ENCODE measurements at places on chromosomes 7 and 10.

DNA sequence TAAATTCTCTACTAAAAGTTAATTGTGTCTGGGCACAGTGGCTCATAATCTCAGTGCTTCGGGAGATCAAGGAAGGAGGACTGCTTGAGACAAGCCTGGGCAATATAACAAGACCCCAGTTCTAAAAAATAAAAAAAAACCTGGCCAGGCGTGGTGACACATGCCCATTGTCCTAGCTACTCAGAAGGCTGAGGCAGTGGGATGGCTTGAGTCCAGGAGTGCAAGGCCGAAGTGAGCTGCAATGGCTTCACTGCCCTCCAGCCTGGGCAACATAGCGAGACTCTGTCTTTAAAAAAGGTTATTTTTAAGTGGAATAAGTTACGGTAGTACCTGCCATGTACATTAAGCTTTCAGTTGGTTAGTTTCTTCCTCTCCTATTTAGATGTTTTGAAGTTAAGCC, 28.9 kb downstream of the CDK14 start:
- DNase-seq, result no peak

DNA sequence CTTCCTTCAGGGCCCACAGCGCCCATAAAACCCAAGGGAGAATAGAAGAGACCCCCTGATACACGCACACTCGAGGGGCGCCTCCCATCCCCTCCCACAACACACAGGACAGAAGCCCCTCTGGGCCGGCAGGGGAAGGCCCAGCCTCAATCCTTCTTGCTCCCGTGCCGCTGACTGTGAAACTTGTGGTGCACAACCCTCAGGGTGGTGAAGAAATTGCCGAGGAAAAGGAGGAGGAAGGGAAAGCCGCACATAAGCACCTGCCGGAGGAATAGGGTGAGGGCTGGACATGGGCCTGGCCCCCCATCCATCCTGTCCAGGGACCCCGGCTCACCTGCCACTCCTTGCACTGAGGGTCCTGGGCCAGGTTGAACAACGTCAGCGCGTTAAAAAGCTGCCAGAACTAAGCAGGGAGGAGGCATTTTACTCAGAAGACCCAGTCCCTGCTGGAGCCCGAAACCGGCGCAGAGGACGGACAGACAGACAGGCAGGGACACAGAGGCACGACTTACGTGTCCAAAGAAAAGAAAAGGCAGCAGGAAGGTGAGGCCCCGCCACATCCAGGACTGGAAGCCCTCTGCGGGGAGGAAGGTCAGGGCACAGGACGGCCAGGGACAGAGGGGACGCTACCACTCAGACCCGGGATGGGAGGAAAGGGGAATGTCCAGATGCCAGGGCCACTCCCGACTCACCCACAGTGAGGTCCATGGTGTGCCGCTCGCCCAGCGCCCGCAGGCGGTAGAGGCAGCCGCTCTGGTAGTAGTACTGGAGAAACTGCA, 7.2 kb downstream of the TMEM120A start:
- DNase-seq, result no peak

DNA sequence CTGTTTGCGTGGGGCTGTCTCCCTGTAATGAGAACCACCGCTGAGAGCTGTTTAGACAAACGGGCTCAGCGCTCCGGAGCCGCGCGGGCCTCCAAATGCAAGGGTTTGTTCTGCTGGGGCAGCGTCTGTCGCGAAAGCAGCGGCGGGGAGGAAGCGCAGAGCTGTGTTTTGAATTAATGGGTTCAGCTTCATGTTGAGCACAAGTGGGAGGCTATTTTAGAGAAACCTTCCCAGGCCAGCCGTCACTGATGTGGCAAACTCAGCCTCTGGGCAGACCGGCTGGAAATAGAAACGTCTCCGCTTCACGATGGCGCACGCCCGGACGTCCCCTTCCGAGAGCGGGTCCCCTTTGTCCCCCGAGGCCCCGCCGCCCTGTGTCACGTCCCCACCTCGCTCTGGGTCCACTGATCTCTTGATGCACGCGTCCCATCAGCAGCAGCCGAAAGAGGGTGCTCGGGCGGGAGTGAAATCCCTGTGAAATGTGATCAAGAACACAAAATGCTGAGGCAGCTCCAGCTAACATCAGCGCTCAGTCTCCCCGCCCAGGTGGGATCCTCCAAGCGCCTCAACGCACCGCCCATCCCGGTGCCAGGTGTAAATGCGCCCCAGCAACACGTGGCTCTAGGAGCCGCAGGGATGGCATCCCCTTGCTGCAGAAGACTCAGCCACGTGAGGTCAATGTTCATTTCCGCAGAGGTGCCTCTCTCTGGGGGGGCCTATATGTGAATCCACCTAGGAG, 44.9 kb downstream of the BAMBI start:
- peak; percentile 33 for DNase-seq

DNA sequence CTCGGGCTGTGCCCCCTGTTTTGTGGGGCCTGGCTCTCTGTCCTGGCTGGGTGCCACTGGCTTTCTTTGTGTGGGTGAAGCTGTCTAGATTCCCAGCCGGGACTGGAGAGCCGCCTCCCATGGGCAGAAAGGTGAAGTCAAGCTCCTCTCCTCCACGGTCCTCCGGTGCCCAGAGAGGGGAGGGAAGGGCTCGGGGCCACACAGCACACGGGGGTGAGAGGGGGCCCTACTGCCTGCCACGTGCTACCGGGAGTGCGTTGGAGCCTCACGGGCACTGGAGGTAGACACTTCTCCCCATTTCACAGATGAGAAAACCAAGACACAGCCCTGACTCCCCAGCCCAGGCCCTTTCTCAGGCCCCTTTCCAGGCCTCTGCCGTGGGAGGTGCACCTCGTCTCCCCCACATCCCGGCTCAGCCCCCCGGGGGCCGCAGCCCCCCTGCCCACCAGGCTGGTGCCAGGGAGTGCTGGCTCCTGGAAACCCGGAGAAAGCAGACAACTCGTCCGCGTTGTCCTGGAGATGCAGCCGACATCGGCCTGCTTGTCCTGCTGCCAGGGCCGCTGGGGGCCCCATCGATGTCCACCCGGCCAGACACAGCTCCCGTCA, 55.8 kb downstream of the UNCX start:
- no peak for DNase-seq

- DNase-seq, result peak; percentile 62
Measured at GRCh38 chr10:103776878-103777591, 78.3 kb downstream of the SH3PXD2A start.

DNA sequence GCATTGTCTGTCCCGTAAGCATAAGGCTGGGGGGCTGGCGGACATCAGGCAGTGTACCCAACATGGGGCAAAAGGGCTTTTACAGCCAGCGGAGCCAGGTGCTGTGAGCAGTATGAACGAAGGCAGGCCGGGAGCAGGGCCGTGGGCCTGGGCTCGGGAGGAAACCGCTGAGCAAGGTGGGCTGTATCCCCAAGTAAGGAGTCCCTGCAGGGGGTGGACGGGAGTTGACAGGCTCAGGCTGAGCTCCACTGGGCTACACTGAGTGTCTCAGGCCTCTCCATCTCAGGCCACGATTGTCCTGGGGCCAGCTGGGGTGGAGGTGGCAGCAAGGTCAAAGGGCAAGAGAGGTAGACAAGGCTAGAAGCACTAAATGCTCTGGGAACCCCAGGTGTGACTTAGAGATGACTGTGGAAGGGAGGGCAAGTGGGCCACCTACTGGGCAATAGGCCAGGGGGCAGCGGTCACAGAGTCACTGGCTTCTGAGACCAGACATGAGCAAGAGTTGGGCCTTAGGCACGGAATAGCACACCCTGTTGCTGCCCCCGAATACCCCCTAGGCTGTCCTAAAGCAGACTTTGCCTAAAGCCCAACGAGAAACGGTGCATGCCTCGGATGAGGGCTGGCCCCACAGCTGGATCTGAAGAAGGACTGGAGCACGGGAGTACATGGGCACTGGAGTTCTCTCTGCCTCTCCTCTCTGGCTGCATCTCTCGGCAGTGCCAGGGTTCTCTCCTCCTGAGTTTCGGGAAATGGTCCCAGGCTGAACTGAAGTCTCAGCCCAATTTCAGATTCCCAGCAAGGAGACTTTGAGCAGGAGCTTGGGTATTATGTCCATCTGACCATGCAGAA, 10.8 kb upstream of the RAMP3 start:
- no peak for DNase-seq

DNA sequence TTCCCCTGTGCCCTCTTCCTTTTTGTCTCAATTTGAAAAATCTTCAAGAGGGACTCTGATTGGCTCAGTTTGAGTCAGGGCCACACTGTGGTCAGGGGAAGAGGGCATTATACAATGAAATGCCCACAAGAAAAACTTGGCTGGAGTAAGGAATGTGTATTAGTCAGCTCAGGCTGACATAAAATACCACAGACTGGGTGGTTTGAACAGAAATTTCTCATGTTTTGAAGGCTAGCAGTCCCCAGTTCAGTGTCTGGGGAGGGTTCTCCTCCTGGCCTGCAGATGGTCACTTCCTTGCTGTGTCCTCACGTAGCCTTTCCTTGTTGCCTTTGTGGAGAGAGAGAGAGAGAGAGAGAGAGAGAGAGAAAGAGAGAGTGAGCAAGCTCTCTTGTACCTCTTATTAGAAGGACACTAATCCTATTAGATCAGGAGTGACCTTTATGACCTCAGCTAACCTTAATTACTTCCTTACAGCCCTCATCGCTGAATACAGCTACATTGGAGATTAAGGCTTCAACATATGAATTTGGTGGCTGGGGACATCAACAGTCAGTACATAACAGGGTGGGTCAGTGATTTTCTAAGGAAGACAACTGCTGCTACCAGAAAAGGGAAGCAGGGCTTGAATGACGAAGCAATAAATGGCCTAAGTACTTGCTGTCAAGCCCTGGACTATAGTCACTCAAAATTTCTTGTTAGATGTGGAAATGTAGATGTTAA, 25.8 kb upstream of the FAM13C start:
- peak; percentile 85 for DNase-seq

DNA sequence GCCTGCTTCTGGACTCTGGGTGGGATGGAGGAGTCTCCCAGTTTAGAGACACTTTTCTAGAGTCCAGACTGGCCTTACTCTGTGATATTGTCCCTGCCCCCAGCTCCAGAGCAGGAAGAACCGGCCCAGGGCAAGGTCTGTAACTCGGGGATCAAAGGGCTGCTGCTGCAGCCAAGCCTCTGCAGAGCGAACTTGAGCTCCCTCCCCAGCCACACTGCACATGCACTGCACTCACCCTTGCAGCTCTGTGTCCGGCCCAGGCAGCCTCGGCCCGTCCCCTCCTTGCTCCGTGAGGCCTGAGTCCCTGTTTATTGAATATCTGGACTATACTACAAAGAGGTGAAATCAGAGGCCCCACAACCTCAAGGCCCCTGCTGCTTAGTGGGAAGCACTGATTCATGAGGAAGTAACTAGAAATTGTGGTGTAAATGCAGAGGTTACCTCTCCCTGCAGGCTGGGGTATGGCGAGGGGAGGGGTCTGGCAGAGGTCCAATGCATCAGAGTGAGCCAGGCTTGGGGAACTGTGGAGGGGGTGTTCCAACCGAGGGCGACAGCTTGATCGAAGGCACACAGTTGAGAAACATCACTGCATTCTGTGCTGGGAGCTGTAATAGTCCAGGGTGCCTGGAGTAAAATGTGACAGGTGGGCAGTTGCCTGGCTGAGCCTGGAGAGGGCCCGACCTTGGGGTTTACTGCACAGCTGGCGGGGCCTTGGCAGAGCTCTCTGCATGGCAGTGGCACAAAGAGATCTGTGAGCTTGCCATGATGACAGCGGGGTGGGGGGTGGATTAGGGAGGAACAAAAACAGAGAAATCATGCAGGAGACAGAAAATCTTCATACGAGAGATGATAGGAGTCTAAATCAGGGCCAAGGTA, 49.1 kb downstream of the AOC1 start:
- no peak for DNase-seq

DNA sequence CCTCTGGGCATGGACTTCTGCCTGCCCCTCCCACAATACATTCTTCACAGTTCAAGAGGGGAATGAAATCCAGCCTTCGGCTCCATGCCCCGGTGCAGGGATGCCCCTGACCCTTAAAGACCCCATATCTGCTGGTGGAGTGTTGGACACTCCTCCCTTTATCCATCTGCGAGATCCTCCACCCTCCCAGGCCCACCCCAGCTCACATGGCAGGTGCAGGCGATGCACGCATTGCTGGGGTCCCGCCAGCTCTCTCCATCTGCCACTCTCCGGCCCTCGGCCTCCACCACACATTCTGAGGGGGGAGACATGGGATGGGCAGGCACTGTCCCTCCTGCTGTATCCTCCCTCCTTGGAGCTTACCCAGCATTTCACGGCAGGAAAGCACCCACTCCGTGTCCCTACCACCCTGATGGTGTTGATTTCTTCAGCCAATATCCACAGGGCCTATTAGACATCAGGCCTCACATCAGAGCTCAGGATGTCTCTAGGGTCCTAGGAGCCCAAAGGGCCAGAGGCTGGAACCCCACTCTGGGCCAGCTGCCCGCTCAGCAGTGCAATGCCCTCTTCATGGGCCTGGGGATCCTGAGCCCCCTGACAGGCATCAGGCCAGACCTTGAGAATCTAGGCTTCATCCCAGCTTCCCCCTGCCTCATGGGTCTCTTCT, 18.3 kb downstream of the ATP6V1F start:
- DNase-seq, result no peak

DNA sequence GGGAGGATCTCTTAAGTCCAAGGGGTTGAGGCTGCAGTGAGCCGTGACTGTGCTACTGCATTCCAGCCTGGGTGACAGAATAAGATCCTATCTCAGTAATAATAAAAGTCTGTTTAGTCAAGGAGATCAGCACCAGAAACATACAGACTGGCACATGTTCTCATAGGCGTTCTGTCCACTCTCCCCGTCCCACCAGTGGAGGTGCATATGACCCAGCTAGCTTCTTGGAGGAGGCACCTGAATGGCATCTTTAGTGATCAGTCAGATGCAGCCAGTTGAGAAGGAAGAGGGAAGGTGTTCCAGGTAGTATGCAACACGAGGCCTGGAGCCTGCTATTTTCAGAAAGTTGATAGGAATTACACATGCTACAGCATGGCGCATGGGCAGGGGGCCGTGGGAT, 45.3 kb upstream of the SVIL start:
- no peak for DNase-seq

DNA sequence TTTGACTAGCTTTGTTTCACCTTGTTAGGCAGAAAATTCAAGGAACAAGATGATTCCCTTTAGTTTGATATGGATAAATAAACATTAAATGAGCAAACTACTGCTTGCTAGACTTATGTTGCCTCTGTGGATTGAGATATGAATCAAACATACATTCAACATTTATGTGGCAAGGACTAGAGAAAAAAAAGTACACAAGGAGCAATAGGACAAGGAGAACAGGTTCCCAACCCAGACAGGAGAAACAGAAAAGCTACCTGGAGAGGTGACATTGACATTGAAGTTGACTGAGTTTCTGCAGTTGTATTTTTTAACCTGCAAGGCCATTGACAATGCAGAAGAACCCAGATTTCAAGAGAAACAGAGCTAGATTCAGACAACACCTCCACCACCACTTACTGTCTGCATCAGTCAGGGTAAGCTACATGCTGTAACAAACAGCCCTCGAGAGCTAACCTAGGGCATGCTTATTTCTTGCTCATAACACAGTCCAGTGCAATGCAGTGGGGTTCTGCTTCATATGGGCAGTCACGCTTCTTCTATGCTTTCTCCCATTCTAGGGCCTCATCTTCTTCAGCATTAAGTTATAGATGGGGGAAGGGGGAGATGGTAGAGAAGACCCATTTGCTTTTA, 180.9 kb upstream of the LYZL1 start:
- DNase-seq, result no peak

- no peak for DNase-seq
Measured at GRCh38 chr7:3386423-3387190, 85.6 kb downstream of the SDK1 start.
